Stimulated activated CD4-positive, alpha-beta T cell treated with anti-CD3 and anti-CD28 coated beads, TNF-alpha, amount 100 ng/mL, for 24 hours (primary cell): ENCODE measurements at places on chromosomes 12 and 14.

DNA sequence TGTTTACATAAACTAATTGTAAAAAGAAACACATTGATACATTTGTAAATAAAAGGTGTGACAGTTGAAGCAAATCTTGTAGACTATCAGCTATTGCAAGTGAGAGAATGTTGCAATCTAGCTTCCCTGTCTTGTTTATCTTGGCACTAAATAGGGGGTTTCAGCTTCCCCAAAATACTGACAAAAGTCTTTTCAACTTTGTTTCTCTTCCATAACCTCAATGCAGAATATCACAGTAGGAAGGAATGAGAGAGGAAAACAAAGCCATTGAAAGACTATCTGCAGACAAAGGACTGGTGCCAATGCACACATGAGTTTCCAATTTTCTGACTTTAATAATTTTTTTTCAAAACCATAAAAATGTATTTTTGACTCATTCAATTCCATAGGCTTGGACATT, 886.2 kb upstream of the MGAT4C start:
- no peak for DNase-seq

- DNase-seq: no peak
Observed at GRCh38 chr14:58755031-58755925, 117.5 kb downstream of the DACT1 start.

GRCh38 chr12:94267537-94267872, 119.1 kb downstream of the PLXNC1 start:
- no peak for DNase-seq

DNA sequence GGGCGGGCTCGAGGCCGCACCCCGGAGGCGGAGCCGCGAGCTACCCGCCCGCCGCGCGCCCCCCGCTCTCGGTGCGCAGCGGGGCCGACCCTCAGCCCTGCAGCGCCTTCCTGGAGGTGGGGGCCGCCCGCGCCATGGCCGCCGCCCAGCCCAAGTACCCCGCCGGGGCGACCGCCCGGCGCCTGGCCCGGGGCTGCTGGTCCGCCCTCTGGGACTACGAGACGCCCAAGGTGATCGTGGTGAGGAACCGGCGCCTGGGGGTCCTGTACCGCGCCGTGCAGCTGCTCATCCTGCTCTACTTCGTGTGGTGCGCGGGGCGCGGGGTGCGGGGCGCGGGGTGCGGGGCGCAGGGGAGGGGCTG, at the start of gene P2RX2:
Gene P2RX2 (plus strand): TSS at position 94 of the 361 bp plus-strand sequence. CDS start 41 bp downstream, at position 135.
- DNase-seq: no peak

DNA sequence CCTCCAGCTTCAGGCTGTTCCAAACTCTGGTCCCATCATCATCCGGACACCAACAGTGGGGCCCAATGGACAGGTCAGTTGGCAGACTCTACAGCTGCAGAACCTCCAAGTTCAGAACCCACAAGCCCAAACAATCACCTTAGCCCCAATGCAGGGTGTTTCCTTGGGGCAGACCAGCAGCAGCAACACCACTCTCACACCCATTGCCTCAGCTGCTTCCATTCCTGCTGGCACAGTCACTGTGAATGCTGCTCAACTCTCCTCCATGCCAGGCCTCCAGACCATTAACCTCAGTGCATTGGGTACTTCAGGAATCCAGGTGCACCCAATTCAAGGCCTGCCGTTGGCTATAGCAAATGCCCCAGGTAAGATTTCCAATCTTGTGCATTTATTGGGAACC, 3.3 kb downstream of the SP1 start:
- DNase-seq: no peak

DNA sequence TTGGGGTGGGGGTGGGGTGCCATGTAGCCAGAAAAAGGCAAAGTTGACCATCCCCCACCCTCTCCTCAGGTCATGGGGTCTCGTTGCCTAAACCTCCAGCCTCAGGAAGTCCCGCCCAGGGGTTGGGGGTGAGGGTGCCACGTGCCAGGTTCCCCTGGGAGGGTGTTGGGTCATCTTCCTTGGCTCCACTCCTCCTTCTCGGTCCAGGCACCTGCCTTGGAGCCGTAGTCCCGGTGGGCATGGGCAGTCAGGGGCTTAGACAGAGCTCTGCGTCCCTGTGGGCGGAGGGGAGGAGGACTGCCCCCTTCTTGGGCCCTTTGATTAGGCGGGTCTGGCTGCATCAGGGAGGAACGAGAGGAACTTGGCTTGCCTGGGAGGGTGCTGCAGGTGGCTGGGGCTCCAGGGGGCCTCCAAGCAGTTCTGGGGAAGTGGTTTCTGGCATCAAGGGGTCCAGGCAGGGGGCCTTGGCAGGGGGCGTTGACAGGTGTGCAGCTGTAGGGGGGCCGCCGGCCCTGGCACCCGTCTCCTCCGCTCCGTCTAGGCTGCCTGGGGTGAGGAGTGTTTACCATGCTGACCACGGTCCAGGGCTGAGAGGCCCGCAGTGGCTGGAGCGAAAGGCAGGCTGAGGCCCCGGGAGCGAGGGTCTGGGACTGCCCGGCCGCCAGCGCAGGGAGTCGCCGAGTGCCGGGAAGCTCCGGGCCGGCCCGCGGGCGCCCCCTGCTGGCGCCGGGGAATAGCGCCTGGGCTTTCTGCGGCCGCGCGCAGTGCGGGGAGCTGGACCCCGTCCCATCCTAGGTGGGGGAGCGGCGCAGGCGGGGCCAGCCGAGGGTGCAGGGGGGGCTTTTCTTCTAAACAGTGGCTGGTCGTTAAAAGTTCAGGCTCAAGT, 7.9 kb downstream of the SETD1B start:
- no peak for DNase-seq

DNA sequence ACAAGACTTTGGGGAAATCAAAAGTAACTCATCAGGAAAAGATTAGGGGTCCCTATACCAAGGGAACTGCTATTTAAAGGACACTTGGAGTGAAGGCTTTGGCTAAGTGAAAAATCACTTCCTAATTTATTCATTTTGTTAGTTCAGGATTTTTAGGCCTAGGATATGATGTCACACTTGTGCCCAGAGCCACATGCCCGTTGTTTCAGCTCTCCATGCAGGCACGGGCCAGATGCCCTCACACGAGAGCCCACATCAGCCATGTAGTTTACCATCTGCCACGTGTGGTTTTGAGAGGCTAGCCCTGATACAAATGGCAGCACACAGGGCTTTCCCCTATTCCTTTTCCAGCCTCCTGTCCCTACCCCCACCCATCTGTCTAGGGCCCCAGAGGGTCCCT, 11.9 kb upstream of the LRP1-AS start:
- no peak for DNase-seq

GRCh38 chr12:5864972-5865371, 80.1 kb downstream of the ANO2 start:
- DNase-seq: no peak

DNA sequence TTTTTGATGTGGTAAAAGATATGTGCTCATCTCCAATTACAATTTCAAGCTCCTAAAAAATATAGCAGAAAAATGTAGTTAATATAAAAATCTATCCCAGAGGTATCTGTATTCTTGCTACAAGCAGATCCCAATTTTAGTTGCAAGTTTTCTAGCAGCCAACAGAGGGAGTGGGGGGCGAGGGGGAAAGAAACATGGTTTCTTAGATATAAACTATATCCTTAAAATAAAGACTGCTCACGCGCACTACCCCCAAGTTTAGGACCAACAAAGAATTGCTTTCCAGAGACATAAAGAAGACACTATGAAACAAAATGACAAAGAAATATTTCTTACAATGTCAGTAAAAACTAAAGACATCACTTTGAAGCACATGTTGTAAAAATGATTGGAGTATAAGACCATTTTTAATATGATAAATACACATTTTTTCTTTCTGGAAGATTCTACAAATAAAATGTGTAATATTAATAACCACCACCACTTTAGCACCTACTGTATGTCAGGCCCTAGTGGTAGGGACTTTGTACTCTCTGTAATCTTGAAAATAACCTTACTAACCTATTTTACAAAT, 5.4 kb downstream of the MAGOHB start:
- DNase-seq: no peak
